ENCODE measurements at places on chromosomes 4 and X.

- DNase-seq: peak; percentile 49
Observed at GRCh38 chrX:43836435-43837184, 45.6 kb downstream of the MAOB start.

DNA sequence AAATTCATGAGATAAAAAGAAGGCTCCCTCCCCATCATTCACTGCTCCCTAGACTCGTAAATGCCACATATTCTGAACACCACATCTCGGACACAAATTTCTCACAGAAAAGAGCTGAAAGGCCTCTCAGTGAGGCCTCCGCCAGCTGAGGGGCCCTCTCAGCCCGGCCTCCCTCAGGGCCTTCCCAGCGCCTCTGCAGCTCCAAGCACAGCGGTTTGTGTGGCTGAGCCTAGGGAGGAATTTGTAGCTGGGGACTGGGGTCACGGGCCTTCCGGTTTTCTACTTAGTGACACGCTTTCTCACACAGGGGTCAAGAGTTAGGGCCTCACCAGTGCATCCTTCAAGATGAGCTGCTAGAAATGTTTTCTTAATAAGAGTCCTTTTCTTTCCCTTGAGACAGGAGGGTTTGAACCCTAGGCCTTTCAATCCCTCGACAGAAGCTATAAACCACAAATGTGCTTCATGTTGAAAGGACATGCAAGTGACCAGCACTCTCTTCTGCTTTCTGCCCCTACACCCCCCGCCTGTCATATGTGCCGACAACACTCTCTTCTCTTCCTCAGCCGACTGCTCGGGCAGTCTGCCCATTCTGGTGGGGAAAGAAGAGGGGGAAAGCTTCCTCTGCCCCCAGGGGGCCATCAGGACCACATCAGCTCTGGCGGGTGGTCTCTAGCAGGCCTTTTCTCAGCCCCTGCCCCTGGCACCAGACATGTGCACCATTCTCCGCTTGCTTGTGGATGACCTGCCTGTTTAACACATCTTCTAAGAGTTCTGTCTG, 104.9 kb downstream of the CHIC2 start:
- DNase-seq: no peak

- DNase-seq: peak; percentile 85
Observed at GRCh38 chr4:88283661-88284438, 511 bp downstream of the PPM1K start.

DNA sequence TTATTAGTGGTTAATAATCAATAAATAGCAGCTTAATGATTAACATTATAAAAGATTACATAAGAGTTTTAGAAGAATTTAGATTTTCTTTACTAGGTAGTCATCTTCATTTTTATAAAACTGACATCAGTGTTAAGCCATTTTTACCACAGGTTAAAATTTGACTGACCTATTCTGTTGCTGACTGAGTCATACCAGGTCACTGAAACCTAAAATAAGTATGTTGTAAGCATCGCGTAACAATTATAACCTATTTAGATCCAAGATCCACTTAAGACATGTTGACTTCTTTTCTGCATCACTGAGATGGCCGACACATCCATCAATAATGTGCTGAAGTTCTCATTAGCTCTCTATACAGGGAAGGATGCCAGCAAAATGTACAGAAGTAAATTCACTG, 36.7 kb downstream of the ARX start:
- DNase-seq: no peak

DNA sequence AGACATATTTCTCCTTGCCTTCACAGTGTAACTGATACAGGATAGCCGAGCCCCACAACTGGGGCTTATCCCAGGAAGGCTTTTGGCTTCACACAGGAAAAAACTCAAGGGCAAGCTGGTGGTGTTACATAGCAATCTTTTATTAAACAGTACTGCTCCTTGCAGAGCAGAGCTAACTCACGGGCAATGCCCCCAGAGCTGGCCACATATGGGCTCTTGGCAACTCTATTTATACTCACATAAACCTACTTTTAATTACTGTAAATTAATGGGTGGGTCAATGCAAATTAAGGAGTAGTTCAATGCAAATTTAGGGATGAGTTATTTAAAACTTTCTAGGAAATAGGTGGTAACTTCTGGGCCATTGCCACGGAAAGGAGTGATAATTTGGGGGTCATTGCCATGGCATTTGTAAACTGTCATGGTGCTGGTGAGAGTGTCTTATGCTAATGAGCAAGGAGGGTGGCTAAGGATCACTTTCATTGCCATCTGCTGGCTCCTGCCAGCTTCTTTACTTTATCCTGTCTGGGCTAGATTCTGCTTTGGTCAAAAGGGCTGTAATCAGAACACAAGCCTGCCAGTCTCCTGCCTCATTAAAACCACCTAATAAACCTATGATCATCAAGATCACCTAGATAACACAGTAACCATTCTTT, 288.8 kb downstream of the CENPC start:
- DNase-seq: no peak

GRCh38 chrX:9738151-9738550, 27.5 kb downstream of the GPR143 start:
- DNase-seq: no peak

- DNase-seq: no peak
Observed at GRCh38 chr4:95825546-95825945, 14.3 kb upstream of the PDHA2 start.
